KBM-7 (cell line): ENCODE measurements at places on chromosomes 3 and 15.

- no peak for DNase-seq
These were observed 310.8 kb downstream of the PTPRG start for GRCh38 chr3:61872077-61872706.

GRCh38 chr3:108110934-108111333 is 20.1 kb upstream of the CD47 start:
- no peak for DNase-seq

DNA sequence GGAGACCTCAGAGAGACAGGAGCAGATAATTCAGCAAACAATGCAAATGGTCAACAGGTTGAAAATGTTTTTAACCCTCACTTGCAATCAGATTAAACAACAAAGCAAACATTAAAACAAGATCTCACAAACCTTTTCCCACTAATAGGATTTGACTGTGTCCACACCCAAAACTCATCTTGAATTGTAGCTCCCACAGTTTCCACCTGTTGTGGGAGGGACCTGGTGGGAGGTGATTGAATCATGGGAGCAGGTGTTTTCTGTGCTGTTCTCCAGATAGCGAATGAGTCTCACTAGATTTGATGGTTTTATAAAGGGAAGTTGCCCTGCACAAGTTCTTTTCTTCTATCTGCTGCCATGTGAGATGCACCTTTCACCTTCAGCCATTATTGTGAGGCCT is 1.3 kb upstream of the LYSMD4 start:
- DNase-seq = no peak

DNA sequence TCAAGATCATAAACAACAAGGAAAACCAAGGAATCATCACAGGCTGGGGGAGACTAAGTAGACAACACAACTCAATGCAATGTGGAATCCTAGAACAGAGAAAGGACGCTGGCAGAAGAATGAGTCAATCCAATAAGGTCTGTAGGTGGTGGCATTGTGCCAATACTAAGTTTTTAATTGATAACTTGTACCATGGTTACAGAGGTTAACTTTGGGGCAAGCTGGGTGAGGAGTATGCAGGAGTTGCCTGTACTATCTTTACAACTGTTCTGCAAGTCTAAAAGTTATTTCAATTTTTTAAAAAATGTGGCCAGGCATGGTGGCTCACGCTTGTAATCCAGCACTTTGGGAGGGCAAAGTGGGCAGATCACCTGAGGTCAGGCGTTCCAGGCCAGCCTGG is 46.2 kb downstream of the RORA start:
- no peak for DNase-seq

GRCh38 chr3:130659911-130660310 is 86.7 kb downstream of the PIK3R4 start:
- DNase-seq = no peak

DNA sequence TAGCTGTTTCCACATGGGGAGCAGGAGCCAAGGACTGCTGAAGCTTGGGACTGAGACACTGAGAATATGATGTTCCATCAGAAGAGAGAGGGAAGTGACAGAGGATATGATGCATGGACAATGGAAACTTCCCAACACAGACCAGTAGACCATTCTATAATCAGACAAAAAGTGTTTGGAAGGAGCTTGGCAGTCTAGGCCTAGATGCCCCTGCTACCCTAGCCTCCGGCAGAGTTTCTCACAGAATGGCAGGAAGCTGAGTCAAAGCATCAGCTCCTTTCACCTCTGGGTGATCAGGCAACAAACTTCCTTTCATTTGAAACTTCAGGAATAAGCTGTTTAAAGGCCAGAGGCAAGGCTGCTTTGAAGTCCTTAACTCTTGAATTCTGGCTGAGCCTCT is 222.0 kb downstream of the NEK10 start:
- no peak for DNase-seq

- no peak for DNase-seq
These were observed 3.2 kb upstream of the MME start for GRCh38 chr3:155076888-155077287.

- no peak for DNase-seq
These were observed 72.4 kb downstream of the CHDH start for GRCh38 chr3:53773611-53774368.

GRCh38 chr3:149763565-149764195 is 11.4 kb upstream of the COMMD2 start:
- no peak for DNase-seq

GRCh38 chr15:88747631-88748030 is 55.6 kb upstream of the ACAN start:
- DNase-seq = no peak

DNA sequence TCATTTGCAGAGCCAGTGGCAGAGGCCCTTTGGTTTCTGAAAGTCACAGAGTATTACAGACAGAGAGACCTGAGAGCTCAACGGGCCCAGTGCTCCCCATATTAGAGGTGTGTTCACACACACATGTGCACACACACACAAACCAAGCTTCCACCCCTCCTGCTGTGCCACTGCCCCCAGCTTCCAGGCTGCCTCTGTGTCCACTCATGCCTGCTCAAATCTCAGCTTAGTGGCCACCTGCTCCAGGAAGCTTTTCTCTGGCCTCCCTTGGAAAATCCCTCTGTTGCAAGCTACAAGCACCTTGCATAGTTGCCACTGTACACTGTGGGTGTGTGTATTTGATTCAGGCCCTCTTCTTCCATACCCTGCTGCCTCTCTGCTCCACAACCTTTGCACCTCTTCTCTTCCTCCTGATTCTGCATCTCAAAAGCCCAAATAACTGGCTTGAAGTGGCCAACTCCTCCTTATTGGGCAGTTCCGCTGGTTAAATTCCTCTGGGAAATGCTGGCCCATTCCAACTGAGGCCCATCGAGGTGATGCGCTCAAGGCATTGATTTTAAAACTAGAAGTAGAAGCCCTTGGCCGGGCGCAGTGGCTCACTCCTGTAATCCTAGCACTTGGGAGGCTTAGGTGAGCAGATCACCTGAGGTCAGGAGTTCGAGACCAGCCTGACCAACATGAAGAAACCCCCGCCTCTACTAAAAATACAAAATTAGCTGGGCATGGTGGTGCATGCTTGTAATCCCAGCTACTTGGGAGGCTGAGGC is 23.0 kb downstream of the MESD start:
- no peak for DNase-seq

DNA sequence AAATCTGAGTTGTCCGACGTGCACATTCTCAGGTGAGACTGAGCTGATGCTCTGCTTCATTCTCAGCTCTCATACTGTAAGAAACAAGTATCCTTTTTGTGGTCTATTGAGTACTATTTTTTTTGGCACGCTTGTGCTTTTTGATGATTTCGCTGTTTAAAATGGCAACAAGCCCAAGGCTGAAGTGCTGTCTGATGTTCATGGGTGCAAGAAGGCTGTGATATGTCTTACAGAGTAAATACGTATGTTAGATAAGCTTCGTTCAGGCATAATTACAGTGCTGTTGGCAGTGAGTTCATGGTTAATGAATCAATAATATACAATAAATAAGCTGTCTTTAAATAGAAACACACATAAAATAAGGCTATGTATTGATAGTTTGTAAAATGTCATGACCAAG is 27.2 kb downstream of the AQR start:
- no peak for DNase-seq

DNA sequence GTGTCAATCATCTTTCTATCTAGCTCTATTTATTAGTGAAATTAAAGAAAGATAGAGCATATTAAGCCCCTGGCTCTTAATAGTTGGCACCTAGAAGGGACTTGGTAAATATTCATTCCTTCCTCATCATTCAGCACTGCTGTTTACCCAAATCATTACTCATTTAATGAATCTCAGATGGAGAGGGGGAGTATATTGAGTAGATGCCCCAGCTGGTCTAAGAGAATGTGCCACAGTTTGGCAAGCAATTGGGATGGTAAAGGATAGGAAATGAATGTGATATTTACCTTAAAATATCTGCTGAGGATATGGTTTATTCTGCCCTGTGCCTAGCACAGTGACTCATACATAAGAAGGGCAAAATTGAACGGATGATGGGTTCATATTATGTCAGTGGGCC is 6.0 kb downstream of the IL1RAP start:
- no peak for DNase-seq

GRCh38 chr3:149479621-149480325 is 5.3 kb downstream of the TM4SF4 start:
- DNase-seq = no peak

- DNase-seq = no peak
These were observed 171.1 kb upstream of the TLE3 start for GRCh38 chr15:70268698-70269251.

DNA sequence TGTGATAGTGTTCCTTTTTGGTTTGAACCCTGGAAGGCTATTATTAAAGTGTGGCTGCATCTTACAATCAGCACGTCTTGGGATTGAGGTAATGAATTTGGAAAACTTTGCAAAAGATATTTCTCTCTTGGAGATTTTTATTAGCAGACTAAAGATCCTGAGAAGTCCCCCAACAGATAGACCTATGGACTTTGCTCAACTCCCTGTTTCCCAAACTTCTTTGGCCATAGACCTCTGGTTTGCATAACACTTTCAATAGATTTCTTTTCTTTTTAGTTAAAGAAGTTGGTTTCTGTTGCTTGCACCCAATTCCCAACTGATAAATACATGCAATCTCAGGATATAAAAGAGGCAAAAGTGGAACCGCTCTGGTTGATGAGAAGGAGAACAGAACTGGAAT is 465.8 kb upstream of the PROK2 start:
- DNase-seq = no peak

DNA sequence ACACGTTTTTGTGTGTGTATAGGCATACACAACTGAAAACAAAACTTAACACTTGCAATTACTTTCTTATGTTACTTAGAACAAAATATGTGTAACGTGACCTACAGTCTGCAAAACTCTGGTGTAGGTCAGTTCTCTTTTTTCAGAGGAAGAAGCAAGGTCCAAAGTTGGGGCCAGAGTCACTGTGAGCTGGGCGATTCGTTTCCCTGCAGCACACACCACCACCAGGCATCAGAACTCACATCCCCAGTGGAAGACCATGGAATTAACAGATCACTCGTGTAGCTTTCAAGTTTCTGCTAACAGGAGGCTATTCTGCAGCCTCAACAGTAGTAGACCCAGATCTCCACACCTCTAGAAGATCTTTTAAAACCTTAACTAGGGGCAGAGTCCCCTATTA is 25.8 kb downstream of the ANP32A start:
- no peak for DNase-seq

DNA sequence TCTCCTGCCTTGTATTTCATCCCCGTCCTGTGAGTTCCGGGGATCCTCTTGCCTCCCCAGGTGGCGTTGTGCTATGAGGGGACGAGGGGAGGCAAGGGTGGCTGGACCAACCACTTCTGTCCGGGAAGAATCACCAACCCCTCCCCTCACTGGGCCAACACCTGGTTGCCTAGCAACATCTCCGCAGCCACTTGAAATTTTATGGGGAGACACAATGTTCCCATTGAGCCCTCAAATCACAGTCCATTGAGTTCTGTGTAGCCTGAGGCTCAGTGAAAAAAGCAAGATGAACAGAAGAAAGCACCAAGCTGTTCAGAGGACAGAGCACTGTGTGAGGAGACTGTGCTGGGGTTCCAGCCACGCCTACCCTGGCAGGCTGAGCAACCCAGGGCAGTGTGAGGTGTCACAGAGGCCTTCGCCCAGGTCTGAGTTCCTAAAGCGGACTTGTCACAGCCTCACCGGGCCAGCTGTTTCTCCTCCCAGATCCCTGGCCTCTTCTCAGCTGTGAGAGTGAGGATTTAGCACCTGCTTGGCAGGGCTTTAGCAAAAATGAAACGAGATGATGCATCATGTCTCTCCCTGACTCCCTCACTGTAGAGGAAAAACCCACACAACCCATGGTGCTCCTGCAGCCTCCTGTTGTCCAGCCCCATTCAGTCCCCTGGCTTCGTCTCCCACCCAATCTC is 76.8 kb downstream of the ATP2B2 start:
- no peak for DNase-seq

DNA sequence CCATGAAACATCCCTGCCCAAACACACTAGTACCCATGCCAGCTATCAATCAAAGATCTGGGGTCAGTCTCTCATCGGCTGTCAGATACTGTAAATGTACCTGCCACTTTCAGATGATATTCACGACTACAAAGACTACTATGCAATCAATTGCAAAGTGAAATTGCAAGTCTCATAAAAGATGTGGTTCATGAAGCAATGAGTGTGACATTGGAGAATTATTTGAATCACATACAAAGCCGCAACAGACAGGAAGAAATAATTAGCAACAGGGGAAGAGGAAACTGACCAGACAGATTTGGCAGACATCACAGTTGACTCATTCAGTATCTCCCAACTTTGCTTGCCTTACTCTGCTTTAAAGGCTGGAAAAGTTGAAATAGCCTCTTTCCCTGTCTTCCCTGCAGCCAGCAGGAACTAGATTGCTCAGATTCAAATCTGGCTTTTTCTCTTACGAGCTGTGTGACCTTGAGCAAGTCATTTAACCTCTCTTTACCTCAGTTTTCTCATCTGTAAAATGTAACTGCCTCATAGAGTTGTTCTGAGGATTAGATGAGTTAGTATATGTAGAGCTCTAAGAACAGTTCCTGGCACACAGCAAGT is 95.7 kb upstream of the C3orf80 start:
- peak; percentile 77 for DNase-seq

DNA sequence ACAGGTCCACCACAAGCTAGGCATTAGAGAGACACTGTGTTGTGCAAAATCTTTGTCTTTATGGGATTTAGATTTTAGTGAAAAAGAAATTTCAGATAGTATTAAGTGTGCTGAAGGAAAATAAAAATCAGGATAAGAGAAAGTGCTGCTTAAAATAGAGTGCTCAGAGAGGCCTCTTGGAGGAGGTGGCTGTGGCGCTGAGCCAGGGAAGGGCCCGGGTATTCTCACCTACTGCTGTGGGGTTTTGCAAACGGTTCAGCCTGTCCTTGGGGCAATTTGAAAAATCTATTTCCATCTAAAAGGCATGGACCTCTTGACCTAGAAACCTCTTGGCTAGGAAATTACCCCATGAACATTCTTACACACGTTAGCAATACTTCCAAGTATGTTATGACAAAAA is 267.7 kb downstream of the TJP1 start:
- DNase-seq = no peak

DNA sequence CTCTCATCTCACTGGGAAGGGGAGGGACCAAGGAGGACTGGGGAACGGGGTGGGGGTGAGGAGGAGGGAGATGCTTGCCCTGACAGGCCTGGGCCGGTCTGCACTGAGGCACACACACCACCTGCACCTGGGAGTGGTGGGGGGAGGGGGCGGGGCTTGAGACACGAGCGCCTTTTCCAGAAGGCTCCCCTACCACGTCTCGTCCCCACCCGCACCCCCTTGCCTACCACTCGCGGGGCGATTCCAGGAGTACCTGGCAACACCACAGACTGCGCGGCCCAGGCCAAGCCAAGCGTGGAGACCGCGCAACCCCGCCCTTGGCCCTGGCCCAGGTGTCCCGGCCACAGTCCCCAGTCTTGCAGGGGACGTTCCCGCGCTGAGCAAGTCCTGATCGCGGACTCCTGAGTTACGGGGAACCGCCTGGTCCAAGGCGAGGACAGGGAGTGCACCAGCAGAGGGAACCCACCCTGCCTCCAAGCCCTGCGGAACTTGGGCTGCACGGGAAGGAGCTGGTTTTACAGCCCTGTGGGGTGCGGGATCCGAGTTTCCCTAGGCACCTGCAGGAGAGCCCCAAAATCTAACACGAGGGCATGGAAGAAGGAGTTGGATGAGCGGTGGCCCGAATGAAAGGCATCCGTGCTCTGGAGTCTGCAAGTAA is 68.1 kb upstream of the SH3GL3 start:
- no peak for DNase-seq

- DNase-seq = no peak
These were observed 1272.5 kb downstream of the ROBO1 start for GRCh38 chr3:78495301-78495700.

GRCh38 chr15:94059013-94059587 is 172.3 kb upstream of the MCTP2 start:
- DNase-seq = peak; percentile 1
